ENCODE measurements at places on chromosomes 4 and X.

DNA sequence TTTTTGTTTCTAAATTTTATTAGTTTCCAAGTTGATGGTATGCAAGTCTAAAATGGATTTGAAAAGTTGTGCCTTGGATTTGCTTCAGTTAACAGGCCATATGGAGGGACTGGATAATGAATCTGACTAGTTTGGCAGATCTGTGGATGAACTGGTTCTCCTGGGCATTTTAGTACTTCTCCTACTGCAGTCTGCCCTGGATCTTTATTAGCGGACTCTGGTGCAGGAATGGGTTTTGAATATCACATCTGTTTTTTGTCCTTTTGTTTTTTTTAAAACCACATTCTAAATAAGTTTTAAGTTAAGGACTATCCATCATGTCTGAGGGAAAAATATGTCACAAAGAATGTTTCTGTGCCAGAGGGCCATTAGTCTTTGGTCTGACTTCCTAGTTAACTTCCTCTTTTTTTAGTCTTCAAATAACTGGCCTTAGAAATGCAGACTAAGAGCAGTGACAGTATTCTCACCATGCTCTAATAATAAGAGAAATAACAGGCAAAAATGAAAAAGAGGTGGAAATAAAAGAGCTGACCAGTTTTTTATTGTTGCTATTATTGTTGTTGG lies 13.9 kb upstream of the DCK start:
- peak; percentile 86 for DNase-seq

DNA sequence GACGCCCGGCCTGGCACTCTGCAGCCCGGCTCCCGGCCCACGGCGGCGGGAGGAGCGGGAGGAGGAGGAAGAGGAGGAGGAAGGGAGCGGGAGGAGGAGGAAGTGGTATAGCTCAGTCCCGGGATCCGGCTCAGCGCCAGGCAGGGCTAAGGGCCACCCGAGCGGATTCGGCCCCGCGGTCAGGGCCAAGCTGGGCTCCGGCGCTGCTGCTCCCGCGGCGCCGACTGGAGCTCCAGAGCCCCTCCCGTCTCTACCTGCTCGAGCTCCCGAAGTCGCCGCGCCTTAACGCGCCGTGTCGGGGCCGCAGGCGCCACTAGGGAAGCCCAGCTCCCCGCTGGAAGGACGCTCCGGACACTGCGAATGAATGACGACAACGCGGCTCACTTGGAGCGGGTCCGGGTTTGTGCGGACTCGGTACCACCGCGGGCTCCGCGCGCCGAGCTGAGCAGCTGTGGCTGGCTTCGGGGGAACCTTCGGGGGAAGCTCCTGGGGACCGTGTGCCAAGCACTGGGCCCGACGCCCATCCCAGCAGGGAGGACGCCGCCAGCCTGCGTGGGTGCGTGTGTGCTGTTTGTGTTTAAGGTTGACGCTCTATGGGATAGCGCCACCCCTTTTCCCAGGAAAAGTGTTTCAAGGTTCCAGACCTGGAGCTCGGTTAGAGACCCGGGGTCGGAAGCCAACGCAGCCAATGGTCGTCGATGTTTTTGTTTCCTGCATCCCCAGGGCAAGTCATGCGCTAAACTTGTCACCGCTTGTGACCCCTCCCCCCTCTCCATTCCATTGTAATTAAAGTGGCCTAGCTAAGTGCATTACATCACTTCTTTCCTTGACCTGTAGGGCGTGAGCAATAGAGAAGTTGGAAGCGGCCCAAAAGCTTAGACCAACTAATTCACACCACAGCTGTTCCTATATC lies at the start of gene TBC1D9:
Gene TBC1D9 (minus strand): TSS at position 67 of the 913 bp plus-strand sequence. CDS start 340 bp downstream, outside the sequence.
- DNase-seq, result peak; percentile 74

DNA sequence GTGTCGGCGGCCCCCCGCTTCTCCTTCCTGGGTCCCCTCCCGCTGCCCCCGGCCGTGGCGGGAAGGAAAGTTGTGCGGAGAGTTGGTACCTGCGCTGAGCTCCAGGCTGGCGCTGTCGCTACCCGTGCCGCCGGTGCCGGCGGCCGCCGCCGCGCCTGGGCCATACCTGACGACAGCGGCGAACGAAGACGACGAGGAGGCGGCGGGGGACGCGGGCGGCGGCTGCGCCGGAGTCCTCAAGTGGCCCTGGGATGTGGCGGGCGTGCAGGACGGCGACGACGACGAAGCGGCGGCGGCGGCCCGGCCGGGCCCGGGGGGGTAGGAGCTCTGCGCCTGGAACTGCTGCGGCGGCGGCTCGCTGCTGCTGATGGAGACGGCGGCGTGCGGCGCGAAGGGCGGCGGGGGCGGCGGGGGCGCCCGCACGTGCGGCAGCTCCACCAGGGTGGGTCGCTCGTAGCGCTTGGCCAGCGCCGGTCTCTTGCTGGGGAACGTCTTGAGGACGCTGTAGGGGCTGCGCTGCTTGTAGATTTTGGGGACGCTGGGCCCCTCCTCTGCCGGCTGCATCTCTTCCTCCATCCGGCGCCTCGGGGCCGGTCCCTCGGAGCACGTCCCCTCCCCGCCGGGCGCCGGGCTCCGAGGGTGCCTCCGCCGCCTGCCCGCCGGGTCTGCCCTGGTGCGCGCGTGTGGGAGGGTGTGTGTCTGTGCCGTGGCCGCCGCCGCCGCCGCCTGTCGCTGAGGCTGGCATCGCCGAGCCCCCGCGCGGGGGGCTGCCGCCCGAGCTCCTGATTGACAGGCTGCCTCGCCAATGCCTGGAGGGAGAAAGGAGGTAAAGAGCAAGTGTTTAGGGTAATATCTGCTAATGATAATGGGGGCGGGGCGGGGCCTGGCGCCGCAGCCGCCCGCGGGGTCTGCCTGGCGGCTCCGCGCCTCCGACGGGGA lies 618 bp downstream of the BEND4 start:
- DNase-seq, result peak; percentile 91

- DNase-seq, result no peak
Measured at GRCh38 chr4:45147866-45148265, 421.5 kb upstream of the GNPDA2 start.

Data from hematopoietic multipotent progenitor cell treated with erythropoietin and hydrocortisone succinate and interleukin-3 and kit ligand, for 4 days (in vitro differentiated cells).